ENCODE measurements at places on chromosomes 11 and 22. TPM values are rescaled to one million over a fixed set of nuclear protein-coding genes. Genes with fewer than 3 reads are reported as not detected.

- H3K36me3 ChIP-seq, result no peaks in the 10 kb centered on the region
- no peak overlapping the region for H3K27ac ChIP-seq
- H3K4me1 ChIP-seq, result peaks cover 11% of the 10 kb centered on the region
- DNase-seq, result no peak
These were observed 17.6 kb upstream of the PPFIA1 start for GRCh38 chr11:70252844-70253243.

GRCh38 chr11:35794850-35795249, 132.3 kb downstream of the TRIM44 start:
- H3K27me3 ChIP-seq, result no peaks in the 10 kb centered on the region
- no peaks in the 10 kb centered on the region for H3K36me3 ChIP-seq
- H3K27ac ChIP-seq, result no peak overlapping the region
- H3K4me1 ChIP-seq, result peaks cover 30% of the 10 kb centered on the region
- peak; percentile 75 for DNase-seq

GRCh38 chr11:65791719-65792213, 4.9 kb downstream of the OVOL1 start:
- no peaks in the 10 kb centered on the region for H3K36me3 ChIP-seq
- H3K4me1 ChIP-seq, result no peaks in the 10 kb centered on the region
- H3K27ac ChIP-seq, result no peak overlapping the region
- H3K4me3 ChIP-seq, result no peak overlapping the region

DNA sequence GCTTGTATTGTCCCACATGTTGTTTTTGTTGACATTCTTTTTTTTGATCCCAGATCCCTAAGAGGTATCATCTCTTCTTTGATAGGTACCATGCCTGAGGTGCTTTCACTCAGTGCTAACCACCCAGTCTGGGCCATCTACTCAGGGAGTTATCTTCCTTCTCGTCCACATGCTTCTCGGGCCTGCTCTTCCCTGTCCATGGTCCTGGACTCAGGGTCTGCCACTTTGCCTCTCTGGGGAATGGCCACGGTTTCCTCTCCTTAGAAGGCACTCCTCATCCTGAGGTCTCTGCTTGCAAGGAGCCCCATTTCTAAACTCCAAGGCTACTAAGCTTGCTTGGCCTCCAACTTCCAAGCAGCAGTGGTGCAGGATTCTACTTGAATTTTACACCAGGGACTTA, 227.0 kb upstream of the NCAM1 start:
- H3K27me3 ChIP-seq, result peaks cover 6% of the 10 kb centered on the region
- no peaks in the 10 kb centered on the region for H3K36me3 ChIP-seq
- DNase-seq, result peak; percentile 15
- H3K27ac ChIP-seq, result no peak overlapping the region
- no peak overlapping the region for H3K4me3 ChIP-seq

DNA sequence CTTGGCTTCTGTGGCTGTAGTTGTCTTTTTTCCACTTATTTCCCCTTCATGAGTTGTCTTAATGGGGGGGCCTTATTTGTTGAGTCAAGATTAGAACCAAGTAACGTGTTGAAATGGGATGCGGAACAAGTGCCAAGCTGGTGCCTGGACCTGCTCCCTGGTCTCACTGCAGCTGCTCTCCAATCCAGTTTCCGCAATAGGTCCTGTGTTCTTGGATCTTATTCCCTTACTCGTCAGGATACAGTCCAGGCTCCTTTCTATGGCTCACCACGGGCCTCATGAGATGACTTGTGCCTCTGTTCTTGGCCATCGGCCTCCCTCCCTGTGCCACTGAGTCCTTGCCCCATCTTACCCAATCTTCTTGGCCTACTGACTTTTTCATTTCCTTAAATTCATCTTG, 159.6 kb upstream of the CADM1 start:
- DNase-seq, result peak; percentile 41
- no peaks in the 10 kb centered on the region for H3K27me3 ChIP-seq
- no peak overlapping the region for H3K4me3 ChIP-seq
- H3K27ac ChIP-seq, result no peak overlapping the region
- H3K36me3 ChIP-seq, result no peaks in the 10 kb centered on the region

GRCh38 chr11:36235750-36236149, 53.5 kb downstream of the COMMD9 start:
- no peaks in the 10 kb centered on the region for H3K36me3 ChIP-seq
- H3K27me3 ChIP-seq, result no peaks in the 10 kb centered on the region
- H3K27ac ChIP-seq, result no peak overlapping the region

The ZP1 gene
- not detected for total RNA-seq

The IL18 gene
- 5.3 TPM for total RNA-seq

The FGF3 gene
- total RNA-seq, result not detected

Measured in astrocyte (in vitro differentiated cells and primary cell).